Amniotic stem cell (primary cell): ENCODE measurements at places on chromosomes 3 and 15.
A peak's percentile ranks its signal among the peaks of the same experiment; 100 is the strongest.

DNA sequence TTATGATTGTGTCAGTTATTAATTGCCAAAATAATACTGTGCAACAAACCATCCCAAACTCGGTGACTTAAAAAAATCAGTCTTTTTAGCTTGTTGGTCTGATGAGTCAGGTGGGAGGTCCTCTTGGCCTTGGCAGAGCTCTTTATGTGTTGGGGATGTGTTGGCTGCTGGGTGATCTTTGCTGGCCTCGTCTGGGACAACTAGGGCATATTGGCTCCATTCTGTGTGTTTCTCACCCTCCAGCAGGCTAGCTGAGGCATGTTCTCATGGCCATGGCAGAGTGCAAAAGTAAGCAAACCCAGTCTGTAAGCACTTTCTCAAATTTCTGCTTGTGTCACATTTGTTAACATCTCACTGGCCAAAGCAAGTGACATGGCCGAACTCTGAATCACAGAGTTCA is 251.6 kb downstream of the RPLP1 start:
- DNase-seq = no peak

GRCh38 chr15:45378149-45378912 is at the start of gene GATM:
Gene GATM (minus strand): TSS chr15:45378544. CDS start chr15:45378453, 91 bp downstream.
- peak; percentile 69 for DNase-seq

DNA sequence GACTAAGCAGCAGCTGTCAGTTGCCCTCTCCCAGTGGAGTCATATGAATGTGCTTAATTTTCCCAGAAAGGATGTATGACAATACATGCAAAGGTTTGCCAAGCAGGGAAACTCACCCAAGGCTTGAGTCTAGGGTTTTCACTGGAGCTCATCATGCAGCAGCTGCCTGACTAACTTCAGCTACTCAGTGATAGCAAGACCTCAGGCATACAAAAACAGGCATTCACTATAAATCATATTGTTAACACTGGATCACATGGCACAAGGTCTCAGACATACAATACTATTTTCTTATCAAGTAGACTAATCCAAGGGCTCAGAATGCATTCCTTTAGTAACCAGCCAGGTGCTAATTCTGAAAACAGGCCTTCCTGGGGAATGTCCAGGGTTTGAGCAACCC is 85.0 kb upstream of the STAC start:
- DNase-seq = no peak

DNA sequence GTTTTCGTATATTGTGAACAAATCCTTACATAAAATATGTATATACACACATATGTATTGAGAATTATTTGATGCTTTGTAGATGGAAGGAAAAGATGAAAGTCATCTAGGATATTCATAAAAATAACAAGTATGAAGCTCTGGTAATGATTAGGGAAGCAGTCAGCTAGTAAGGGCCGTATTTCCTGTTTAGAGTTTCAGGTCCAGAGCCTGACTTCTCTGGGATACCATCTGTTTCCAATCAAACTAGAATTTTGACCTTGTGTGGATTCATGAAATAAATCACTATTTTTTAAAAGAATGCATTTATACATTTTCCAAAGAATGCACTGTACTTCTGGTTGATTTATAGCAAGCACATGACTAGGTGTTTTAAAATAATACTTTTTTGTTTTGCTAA is 156.1 kb upstream of the CGNL1 start:
- peak; percentile 34 for DNase-seq

DNA sequence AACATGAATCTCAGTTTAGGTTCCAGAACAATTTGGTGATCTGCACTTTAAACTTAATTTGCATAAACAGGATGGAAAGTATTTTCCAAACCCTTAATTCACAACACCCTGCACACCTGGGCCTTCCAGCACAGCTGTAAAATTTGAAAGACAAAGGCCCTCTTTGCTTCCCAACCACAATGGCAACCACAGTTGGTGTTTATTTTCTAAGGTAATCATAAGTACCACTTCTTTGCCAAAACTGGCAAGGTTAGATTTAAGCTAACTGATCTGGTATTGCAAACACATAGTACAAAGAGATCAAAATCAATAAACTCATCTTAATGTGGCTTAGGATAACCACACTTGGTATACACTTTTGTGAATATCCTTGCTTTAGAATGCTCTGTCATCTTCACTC is 4.1 kb downstream of the LRIG1 start:
- DNase-seq = no peak

- DNase-seq = no peak
Measured at GRCh38 chr3:44803298-44803697, 41.7 kb downstream of the KIF15 start.

- DNase-seq = no peak
Measured at GRCh38 chr15:40959331-40960141, 6.3 kb downstream of the CHAC1 start.

GRCh38 chr3:46926447-46926846 is 48.9 kb downstream of the PTH1R start:
- no peak for DNase-seq

GRCh38 chr3:3615533-3615932 is 183.7 kb upstream of the LRRN1 start:
- no peak for DNase-seq

GRCh38 chr15:24819680-24820079 is 135.1 kb upstream of the SNRPN start:
- DNase-seq = no peak

- DNase-seq = no peak
Measured at GRCh38 chr3:10702961-10703740, 112.9 kb upstream of the SLC6A11 start.

DNA sequence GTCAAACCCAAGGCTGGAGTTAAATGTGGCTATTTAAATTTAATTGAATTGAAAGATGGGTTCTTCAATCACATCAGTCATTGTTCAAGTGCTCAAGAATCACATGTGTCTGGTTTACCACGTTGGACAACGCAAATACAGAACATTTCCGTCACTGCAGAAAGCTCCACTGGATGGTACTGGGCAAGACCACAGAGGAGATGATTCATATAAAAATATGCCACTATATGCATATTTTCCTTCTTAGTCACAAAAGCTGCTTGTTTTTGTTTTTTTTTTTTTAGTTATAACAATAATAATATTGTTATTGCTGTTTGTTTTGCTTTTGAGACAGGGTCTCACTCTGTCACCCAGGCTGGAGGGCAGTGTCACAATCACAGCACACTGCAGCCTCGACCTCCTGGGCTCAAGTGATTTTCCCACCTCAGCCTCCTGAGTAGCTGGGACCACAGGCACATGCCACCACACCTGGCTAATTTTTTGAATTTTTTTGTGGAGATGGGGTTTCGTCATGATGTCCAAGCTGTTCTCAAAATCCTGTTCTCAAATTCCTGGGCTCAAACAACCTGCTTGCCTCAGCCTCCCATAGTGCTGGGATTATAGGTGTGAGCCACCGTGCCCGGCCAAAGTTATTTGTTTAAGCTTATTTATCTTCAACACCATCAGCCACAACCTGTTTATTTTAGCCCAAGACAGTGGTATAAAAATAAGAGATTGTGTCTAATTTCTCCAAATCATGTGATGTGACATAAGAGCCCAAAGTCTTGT is 19.4 kb downstream of the RTP3 start:
- peak; percentile 45 for DNase-seq

DNA sequence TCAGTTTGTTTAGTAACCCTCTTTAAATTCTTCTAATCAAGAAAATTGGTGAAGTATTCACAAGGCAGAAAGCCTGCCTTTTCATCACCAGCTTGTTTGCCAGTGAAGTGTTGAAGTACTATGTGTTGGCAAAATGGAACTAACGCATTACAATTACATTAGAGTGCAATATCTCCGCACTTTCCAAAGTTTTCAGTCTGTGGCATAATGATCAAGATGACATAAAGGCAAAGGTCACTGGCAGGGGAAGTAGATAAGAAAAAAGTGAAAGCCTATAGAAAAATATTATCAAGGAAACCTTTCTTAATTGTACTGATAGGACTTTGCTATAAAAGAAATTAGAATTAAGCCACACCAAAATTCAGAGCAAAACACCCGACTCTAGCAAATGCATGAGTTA is 25.0 kb upstream of the TM4SF1 start:
- no peak for DNase-seq

GRCh38 chr15:84950570-84951111 is 31.0 kb upstream of the PDE8A start:
- no peak for DNase-seq

DNA sequence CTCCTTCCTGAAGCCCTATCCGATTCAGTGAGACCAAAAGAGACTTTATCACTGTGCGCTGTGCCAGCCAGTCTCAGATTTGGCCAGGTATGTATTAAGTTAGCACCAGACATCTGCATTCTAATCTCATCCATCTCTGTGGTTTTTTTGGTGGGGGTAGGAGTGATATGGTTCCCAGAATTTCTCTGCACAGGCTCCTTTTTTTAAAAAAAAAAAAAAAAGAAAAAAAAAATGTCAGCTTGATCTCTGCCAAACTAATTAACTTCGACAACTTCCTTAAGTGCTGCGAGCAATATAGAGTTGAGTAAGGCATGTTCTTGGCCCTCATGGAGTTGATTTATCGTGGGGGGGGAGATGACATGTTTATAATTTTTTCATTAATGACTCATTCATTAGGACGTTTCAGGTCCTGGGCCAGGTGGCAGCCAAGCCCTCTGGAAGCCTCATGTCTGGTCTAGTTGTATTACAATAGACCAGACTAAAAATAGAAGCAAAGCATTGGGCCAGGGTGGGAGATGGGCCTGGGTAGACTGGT is 12.9 kb downstream of the SLCO3A1 start:
- DNase-seq = no peak

GRCh38 chr15:66711862-66712261 is 9.8 kb downstream of the SMAD6 start:
- no peak for DNase-seq

DNA sequence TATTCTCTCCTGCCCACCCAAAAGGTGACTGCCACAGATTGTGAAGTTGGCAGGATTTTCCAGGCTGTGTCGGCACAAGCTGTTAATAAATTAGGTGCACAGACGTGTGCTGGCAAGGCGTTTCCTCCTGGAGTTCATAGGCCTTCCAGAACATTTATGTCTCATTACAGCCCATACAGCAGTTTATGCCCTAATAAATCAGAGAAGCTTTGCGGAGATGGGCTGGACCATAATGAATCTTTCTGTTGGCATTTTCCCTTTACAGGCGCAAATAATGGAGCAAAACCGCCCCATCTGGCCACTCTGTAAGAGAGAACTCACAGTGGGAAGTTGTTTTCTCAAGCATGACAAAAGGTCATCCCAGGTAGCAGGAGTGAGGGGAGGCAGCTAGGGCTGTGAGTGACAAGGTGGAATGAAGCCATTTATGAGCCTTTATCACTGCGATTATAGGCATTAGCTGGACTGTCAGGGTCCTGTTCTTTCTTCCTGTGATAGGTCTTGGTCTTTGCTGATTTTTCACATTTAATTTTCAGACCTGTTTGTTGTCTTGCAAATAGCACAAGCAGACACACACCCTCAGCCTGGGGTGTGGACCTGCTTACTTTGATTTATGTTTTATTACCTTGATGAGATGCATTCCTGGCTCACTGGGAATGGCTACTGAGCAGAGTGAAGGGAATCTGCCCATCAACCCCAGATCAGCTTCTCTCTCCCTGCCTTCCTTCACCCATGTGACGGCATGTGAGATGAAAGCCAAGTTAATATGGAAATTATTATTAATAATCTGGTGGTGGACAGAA is 257.5 kb downstream of the LRTM1 start:
- DNase-seq = no peak

- no peak for DNase-seq
Measured at GRCh38 chr3:14929310-14930074, 17.9 kb upstream of the NR2C2 start.
